ENCODE measurements at places on chromosomes 6 and 20. TPM values are rescaled to one million over a fixed set of nuclear protein-coding genes. Genes with fewer than 3 reads are reported as not detected.
A peak's percentile ranks its signal among the peaks of the same experiment; 100 is the strongest.

DNA sequence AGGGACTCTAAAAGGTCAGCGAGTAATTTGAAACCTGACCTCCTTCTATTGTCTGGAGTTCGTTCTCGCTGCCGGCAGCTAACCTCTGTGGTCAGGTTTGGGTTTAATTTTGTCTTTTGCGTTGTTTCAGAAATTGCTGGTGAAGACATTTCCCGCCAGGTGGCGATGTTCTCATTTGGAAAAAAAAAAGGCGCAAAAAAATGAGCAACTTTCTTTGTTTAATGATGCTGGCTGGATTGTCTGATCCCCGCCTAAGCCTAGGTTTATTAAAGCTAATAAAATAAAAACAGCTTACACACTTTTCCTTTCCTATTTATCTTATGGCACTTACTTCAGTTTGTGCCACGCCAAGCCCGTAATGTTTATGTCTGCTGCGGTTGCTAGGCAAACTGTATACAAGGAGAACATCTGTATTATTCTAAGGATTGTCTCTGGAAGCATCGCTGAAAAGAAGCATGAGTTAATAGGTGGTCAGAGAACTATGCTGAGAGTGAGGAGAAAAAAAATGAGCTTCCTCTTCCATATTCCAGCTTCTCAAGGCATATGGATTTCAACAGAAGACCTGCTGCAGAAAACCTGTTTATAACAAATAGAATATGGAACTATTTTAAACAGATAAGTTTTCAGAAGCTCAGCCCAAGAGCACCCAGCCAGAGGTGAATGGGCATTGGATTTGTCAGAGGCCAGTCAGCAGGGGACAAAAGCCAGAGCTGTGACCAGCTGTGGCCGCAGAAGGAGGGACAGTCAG is 205.7 kb downstream of the DOK5 start:
- H3K4me3 ChIP-seq, result no peak overlapping the region
- H3K27ac ChIP-seq, result no peak overlapping the region
- H3K4me1 ChIP-seq, result no peaks in the 10 kb centered on the region
- H3K36me3 ChIP-seq, result no peaks in the 10 kb centered on the region
- DNase-seq, result peak; percentile 35

GRCh38 chr20:47205577-47206123 is 150.8 kb downstream of the ZMYND8 start:
- peaks cover 2% of the 10 kb centered on the region for H3K4me1 ChIP-seq
- H3K36me3 ChIP-seq, result peaks cover 18% of the 10 kb centered on the region
- H3K4me3 ChIP-seq, result no peak overlapping the region
- no peaks in the 10 kb centered on the region for H3K27me3 ChIP-seq

DNA sequence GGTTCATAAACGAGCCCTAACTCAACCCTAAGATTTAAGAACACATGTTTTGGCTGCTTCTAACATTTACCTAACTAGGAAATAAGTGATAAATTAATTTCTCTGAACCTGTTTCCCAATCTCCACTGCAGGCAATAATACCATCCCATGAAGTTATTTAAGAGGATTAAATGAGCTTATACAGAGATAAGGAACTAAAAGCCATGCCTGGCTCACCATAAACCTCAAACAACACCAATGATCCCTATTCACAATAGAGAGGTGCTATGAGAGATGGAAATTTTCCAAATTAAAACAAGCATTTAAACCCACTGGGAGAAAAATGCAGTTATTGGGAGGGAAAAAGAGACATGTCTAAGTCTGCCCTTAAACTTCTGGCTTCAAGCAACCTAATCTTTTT is 33.9 kb upstream of the KLHL31 start:
- H3K27ac ChIP-seq, result no peak overlapping the region
- no peak for DNase-seq
- H3K27me3 ChIP-seq, result peaks cover 16% of the 10 kb centered on the region

GRCh38 chr6:149037051-149037671 is 280.4 kb upstream of the TAB2 start:
- peak; percentile 89 for DNase-seq
- peak overlapping the region; percentile 6 for H3K4me3 ChIP-seq
- peak overlapping the region; percentile 94 for H3K27ac ChIP-seq
- H3K27me3 ChIP-seq, result no peaks in the 10 kb centered on the region

- H3K4me3 ChIP-seq, result no peak overlapping the region
- no peaks in the 10 kb centered on the region for H3K4me1 ChIP-seq
Measured at GRCh38 chr20:32037929-32038328, 14.1 kb upstream of the HCK start.

DNA sequence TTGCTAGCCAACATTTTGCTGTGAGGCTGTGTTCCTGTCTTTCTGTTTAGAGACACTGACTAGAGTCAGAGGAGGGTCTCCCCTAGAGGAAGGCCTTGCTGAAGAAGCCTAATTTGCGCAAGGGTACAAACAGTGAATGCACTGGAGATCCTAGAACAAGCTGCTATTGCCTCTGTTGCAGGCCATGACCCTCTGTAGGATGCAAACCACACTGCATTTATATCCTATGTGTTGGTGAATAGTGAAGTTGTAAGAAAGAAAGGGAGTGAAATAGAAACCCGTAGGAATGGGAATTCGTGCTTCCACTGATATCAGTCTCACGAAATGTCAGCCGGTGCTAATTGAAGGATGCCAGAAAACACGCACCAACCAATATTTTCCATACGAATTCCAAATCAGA is 88.2 kb downstream of the GJA1 start:
- DNase-seq, result peak; percentile 14
- no peaks in the 10 kb centered on the region for H3K27me3 ChIP-seq
- H3K4me3 ChIP-seq, result no peak overlapping the region

GRCh38 chr6:13427801-13428582 is 59.4 kb downstream of the GFOD1 start:
- no peak overlapping the region for H3K27ac ChIP-seq
- no peak for DNase-seq
- H3K36me3 ChIP-seq, result no peaks in the 10 kb centered on the region
- peaks cover 7% of the 10 kb centered on the region for H3K4me1 ChIP-seq
- no peak overlapping the region for H3K4me3 ChIP-seq

GRCh38 chr6:802701-803100 is 109.8 kb upstream of the EXOC2 start:
- peaks cover 22% of the 10 kb centered on the region for H3K27me3 ChIP-seq
- no peaks in the 10 kb centered on the region for H3K4me1 ChIP-seq
- no peak for DNase-seq
- H3K4me3 ChIP-seq, result no peak overlapping the region
- H3K36me3 ChIP-seq, result no peaks in the 10 kb centered on the region
- no peak overlapping the region for H3K27ac ChIP-seq

DNA sequence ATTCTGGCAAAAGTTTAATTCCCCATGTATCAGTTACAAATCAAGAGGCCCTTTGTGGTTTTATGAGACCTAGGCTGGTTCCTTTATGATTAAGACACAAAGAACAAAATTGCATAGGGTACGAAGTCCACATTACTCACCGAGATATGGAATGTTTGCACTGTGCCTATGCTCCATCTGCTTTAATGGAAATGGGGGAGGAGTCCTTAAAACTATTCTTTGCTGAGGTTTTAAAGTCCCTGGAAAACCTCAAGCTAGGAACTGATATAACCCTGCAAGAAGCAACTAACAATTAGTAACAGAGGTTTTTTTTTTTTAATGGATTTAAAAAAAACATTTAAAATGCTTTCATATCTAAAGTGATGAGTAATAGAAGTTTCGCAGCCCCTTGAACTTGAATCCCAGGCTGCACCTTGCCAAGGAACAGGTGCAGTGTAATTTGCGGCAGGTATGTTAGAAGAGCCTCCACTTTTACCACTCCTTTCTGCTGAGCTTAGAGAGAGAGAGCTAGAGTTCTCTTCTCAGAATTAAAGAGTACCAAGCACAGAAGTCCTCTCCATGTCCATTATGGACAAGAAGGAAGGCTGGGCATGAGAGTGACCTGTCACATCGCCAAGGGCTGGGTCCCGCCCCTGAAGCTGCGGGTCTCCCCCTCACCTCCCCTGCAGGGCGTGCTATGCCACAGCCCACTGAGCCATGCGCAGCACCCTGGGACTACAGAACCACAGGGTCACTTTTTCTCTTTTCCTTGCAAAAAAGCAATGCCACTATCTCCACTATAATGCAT is 2.3 kb downstream of the SERPINB1 start:
- no peak overlapping the region for H3K27ac ChIP-seq
- H3K36me3 ChIP-seq, result peaks cover 8% of the 10 kb centered on the region
- peak; percentile 83 for DNase-seq
- H3K4me1 ChIP-seq, result peaks cover 18% of the 10 kb centered on the region

GRCh38 chr6:14506656-14507246 is 389.2 kb downstream of the CD83 start:
- no peak overlapping the region for H3K27ac ChIP-seq
- DNase-seq, result no peak
- no peaks in the 10 kb centered on the region for H3K36me3 ChIP-seq
- no peak overlapping the region for H3K4me3 ChIP-seq
- H3K4me1 ChIP-seq, result no peaks in the 10 kb centered on the region

GRCh38 chr20:57351042-57351783 is at the start of gene RAE1:
Gene RAE1, plus strand, starts transcription at chr20:57351255. Its CDS starts 2,784 bp downstream, at chr20:57354039.
- H3K27me3 ChIP-seq, result no peaks in the 10 kb centered on the region
- peaks cover 15% of the 10 kb centered on the region for H3K36me3 ChIP-seq
- peak within 1 kb of the TSS; percentile 82 for H3K4me3 ChIP-seq
- peak within 1 kb of the TSS; percentile 89 for H3K27ac ChIP-seq
- peaks cover 3% of the 10 kb centered on the region for H3K4me1 ChIP-seq

GRCh38 chr20:24423390-24424313 is 45.8 kb upstream of the SYNDIG1 start:
- no peaks in the 10 kb centered on the region for H3K27me3 ChIP-seq
- H3K4me1 ChIP-seq, result no peaks in the 10 kb centered on the region
- H3K27ac ChIP-seq, result no peak overlapping the region
- no peaks in the 10 kb centered on the region for H3K36me3 ChIP-seq

GRCh38 chr6:132147530-132148011 is 196.4 kb upstream of the CCN2 start:
- no peaks in the 10 kb centered on the region for H3K27me3 ChIP-seq
- no peak overlapping the region for H3K4me3 ChIP-seq
- H3K36me3 ChIP-seq, result no peaks in the 10 kb centered on the region
- peak; percentile 91 for DNase-seq
- peaks cover 6% of the 10 kb centered on the region for H3K4me1 ChIP-seq
- peak overlapping the region; percentile 39 for H3K27ac ChIP-seq

- peaks cover 2% of the 10 kb centered on the region for H3K4me1 ChIP-seq
- no peaks in the 10 kb centered on the region for H3K27me3 ChIP-seq
- no peak for DNase-seq
Measured at GRCh38 chr6:36593569-36594028, 563 bp upstream of the SRSF3 start.

DNA sequence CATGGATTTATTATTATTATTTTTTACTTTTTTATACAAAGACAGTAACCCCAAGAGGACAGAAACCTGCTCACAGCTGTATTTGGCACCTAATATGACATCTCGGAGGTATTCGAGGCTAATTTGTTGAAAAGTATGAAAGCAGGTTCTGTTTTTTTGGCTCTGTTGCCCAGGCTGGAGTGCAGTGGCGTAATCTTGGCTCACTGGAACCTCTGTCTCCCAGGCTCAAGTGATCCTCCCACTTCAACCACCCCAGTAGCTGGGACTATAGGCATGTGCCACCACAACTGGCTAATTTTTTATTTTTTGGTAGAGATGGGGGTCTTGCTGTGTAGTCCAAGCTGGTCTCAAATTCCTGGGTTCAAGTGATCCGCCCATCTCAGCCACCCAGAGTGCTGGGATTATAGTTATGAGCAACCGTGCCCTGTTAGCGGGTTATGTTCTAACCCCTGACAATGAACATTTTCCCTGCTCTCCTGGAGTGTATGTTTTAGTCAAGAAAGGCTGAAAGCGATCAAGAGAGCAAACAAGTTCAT is 53.7 kb upstream of the ZNF217 start:
- no peak overlapping the region for H3K27ac ChIP-seq
- H3K36me3 ChIP-seq, result no peaks in the 10 kb centered on the region
- peaks cover 11% of the 10 kb centered on the region for H3K4me1 ChIP-seq
- H3K27me3 ChIP-seq, result no peaks in the 10 kb centered on the region
- H3K4me3 ChIP-seq, result no peak overlapping the region
- no peak for DNase-seq

LGSN gene
- total RNA-seq, result not detected

TTLL9 gene
- total RNA-seq, result not detected

GRM1 gene
- not detected for total RNA-seq

FNDC11 gene
- total RNA-seq, result 0.28 TPM

SLC2A10 gene
- 15.2 TPM for total RNA-seq

SEMG1 gene
- not detected for total RNA-seq

ADGB gene
- total RNA-seq, result not detected

GDAP1L1 gene
- total RNA-seq, result not detected
